ENCODE measurements at places on chromosomes 2 and 18. TPM values are rescaled to one million over a fixed set of nuclear protein-coding genes. Genes with fewer than 3 reads are reported as not detected.
A peak's percentile ranks its signal among the peaks of the same experiment; 100 is the strongest.

DNA sequence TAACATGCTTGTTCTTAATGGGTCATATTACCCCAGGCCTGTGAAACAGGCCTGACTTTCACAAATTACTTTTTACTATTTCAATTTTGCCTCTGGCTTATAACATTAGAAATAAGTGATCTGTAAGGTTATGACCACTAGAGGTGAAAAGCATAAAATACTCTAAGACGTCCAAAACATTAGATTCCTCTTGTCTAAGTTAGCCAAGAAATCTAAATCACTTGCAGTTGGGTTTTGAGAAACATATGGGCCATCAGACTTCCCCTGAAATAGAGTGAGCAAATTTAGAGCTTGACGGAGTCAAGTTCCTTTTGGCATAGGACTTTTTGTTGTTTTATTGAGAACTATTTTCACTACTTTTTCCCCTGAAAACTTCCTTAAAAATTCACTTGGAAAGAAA, 32.7 kb upstream of the RIT2 start:
- no peaks in the 10 kb centered on the region for H3K4me1 ChIP-seq
- DNase-seq: no peak
- no peak overlapping the region for H3K4me3 ChIP-seq
- H3K36me3 ChIP-seq: no peaks in the 10 kb centered on the region
- H3K27me3 ChIP-seq: no peaks in the 10 kb centered on the region

- no peak for DNase-seq
- H3K4me1 ChIP-seq: no peaks in the 10 kb centered on the region
- no peak overlapping the region for H3K4me3 ChIP-seq
- H3K27me3 ChIP-seq: no peaks in the 10 kb centered on the region
- H3K27ac ChIP-seq: no peak overlapping the region
- no peaks in the 10 kb centered on the region for H3K36me3 ChIP-seq
These were observed 643.1 kb downstream of the SLC4A3 start for GRCh38 chr2:220270481-220271070.

- no peaks in the 10 kb centered on the region for H3K27me3 ChIP-seq
- no peak overlapping the region for H3K27ac ChIP-seq
- H3K36me3 ChIP-seq: no peaks in the 10 kb centered on the region
- no peak overlapping the region for H3K4me3 ChIP-seq
These were observed 24.2 kb downstream of the PSMD14 start for GRCh38 chr2:161332371-161332967.

DNA sequence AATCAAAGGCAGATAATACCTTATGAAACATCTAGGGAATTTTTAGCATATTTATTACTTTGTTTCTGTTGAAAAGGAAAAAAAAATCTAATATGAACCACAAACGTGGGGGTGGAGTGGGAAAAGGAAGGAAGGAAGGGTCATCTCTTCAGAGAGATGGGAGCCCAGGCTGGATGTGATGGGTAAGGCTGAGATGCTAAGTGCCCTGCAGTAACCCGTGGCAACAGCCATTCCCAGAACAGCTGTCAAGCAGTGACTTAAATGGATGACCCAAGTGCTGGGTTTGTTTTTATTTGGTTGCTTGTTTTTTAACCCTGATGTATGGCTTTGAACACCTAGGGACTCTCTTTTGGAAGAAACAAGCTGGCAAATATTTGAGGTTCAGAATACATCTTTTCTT, 50.7 kb upstream of the KLF7 start:
- H3K27ac ChIP-seq: no peak overlapping the region
- no peak overlapping the region for H3K4me3 ChIP-seq
- no peaks in the 10 kb centered on the region for H3K4me1 ChIP-seq
- H3K27me3 ChIP-seq: no peaks in the 10 kb centered on the region

The ANKRD44 gene
- total RNA-seq: 6.3 TPM

The LRP2 gene
- not detected for total RNA-seq

The UGT1A1 gene
- total RNA-seq: not detected

DNA sequence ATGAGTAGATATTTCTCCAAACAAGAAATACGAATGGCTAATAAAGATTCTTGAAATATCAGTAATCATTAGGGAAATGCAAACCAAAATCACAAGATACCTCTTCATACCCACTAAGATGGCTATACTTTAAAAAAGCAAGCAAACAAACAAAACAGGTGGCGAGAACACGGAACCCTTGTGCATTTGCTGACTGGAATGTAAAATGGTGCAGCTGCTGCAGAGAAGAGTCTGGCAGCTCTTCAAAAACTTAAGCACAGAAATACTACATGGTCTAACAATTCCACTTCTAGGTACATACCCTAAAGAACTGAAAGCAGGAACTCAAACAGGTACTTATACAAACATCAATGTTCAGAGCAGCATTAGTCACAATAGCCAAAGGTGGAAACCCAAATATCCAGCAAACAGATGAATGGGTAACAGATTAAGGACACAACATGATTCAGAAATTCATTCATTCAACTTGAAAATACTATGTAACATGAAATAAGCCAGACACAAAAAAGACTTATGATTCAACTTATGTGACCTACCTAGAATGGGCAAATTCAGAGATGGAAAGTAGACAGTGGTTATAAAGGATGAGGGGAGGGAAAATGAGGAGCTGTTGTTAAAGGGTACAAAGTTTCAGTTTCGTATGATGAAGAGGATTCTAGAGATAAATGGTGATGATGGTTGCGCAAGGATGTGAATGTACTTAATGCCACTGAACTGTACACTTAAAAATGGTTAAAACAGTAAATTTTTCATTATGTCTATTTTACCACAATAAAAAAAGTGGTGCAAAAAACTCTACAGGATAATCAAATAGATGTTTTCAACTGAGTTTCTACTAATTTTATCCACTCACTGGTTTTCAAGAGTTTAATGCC, 26.9 kb upstream of the GPR75 start:
- H3K27ac ChIP-seq: no peak overlapping the region
- no peak overlapping the region for H3K4me3 ChIP-seq
- no peak for DNase-seq

GRCh38 chr2:216621292-216621691, 11.9 kb upstream of the IGFBP2 start:
- DNase-seq: no peak
- no peaks in the 10 kb centered on the region for H3K27me3 ChIP-seq
- H3K27ac ChIP-seq: no peak overlapping the region
- H3K36me3 ChIP-seq: no peaks in the 10 kb centered on the region

The SP110 gene
- 6.1 TPM for total RNA-seq

- no peak overlapping the region for H3K4me3 ChIP-seq
- H3K27ac ChIP-seq: no peak overlapping the region
- no peak for DNase-seq
- H3K36me3 ChIP-seq: no peaks in the 10 kb centered on the region
These were observed 332.0 kb downstream of the SLC4A3 start for GRCh38 chr2:219959471-219959870.

- H3K27me3 ChIP-seq: no peaks in the 10 kb centered on the region
- H3K4me3 ChIP-seq: no peak overlapping the region
- no peaks in the 10 kb centered on the region for H3K36me3 ChIP-seq
- no peak overlapping the region for H3K27ac ChIP-seq
These were observed 687.4 kb upstream of the ID2 start for GRCh38 chr2:7994397-7994951.

DNA sequence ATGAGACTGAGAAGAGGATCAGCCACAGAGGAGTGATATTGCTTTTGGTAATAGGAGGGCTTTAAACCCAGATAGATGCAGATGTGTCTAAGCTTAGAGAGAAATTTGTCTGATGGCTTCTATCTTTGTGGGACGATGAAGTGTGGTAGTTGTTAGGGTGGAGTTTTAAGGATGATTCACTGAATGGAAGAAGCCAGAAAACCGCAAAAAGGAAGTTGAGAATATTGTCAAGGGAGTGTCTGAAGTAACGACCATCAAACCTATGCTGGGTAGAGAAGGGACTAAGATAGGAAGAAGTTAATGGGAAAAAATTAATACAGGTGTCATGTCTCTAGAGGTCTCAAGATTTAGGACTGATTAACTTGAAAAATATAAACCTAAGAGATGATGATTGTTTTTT, 195.6 kb upstream of the MC4R start:
- no peaks in the 10 kb centered on the region for H3K36me3 ChIP-seq
- H3K4me1 ChIP-seq: no peaks in the 10 kb centered on the region
- no peak for DNase-seq
- no peak overlapping the region for H3K27ac ChIP-seq
- H3K27me3 ChIP-seq: no peaks in the 10 kb centered on the region
- H3K4me3 ChIP-seq: no peak overlapping the region

- H3K36me3 ChIP-seq: no peaks in the 10 kb centered on the region
- H3K4me1 ChIP-seq: no peaks in the 10 kb centered on the region
- H3K27ac ChIP-seq: no peak overlapping the region
- H3K27me3 ChIP-seq: no peaks in the 10 kb centered on the region
These were observed 6.5 kb downstream of the CLHC1 start for GRCh38 chr2:55225481-55226020.

The GKN2 gene
- total RNA-seq: not detected

DNA sequence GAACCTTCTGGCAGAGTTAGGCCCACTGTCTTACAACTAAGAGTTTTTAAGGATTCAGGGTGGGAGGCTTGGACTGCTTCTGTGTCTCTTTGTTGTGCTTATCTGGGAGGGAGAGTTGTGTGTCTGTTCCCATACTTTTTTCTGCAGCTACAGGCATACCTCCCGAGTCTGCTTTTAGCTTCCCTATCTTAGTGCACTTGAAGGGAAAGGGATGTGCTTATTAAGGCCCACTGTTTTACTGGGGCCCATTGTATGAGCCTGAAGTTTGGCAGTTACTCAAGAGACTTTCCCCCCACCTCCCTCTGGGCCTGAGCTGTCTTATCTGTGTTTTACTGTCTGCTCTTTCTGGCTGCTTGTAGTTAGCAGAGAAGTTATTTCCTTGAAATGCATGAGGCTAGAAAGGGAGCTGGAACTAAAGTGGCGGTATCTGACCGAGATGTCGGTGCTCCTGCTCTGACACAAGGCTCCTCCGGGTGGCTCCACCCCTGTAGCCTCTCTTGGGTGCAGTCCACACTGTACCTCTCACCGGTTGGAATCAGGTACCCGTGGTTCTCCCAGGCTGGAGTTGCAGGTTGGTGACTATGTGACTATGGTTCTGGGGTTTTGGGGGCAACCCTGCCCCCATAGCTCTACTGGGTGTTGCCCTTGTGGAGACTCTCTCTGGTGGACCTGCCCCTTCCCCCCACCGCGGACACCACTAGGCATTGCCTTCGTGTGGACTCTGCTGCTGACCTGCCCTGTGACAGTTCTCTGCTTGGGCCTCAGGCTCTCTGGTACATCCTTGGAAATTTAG, 12.9 kb downstream of the UBR3 start:
- H3K27me3 ChIP-seq: no peaks in the 10 kb centered on the region
- peak overlapping the region; percentile 77 for H3K27ac ChIP-seq
- H3K4me3 ChIP-seq: no peak overlapping the region
- H3K36me3 ChIP-seq: no peaks in the 10 kb centered on the region
- peaks cover 66% of the 10 kb centered on the region for H3K4me1 ChIP-seq

- no peaks in the 10 kb centered on the region for H3K36me3 ChIP-seq
- H3K27ac ChIP-seq: no peak overlapping the region
- DNase-seq: no peak
- H3K4me3 ChIP-seq: no peak overlapping the region
These were observed 520.8 kb downstream of the PARD3B start for GRCh38 chr2:205066081-205066480.

The ZNF385B gene
- 24.9 TPM for total RNA-seq

DNA sequence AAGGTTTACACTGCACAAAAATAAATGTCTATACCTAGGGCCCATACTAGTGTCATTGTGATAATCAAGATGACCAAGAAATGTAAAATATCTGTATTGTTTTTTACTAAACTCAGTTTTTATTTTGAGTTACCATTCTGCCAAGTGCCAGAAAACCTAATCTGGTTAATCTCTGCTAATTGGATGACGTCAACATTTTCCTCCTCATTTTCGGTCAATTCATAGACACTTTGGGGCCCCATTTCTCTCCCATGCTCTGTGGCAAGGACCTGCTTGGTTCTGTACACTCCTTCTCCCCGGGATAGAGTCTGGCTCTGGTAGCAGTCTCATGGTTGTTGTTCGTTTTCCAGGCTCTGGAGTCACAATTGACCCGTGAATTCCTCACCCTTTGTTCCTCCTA, 186.5 kb upstream of the TCF4 start:
- DNase-seq: no peak
- no peaks in the 10 kb centered on the region for H3K27me3 ChIP-seq
- H3K36me3 ChIP-seq: no peaks in the 10 kb centered on the region
- peaks cover 10% of the 10 kb centered on the region for H3K4me1 ChIP-seq
- no peak overlapping the region for H3K4me3 ChIP-seq

The RGPD3 gene
- total RNA-seq: not detected

The POMC gene
- total RNA-seq: 3.1 TPM

GRCh38 chr2:54024576-54024975, 53.8 kb upstream of the PSME4 start:
- peaks cover 10% of the 10 kb centered on the region for H3K4me1 ChIP-seq
- no peak for DNase-seq
- H3K4me3 ChIP-seq: no peak overlapping the region
- H3K27me3 ChIP-seq: no peaks in the 10 kb centered on the region

DNA sequence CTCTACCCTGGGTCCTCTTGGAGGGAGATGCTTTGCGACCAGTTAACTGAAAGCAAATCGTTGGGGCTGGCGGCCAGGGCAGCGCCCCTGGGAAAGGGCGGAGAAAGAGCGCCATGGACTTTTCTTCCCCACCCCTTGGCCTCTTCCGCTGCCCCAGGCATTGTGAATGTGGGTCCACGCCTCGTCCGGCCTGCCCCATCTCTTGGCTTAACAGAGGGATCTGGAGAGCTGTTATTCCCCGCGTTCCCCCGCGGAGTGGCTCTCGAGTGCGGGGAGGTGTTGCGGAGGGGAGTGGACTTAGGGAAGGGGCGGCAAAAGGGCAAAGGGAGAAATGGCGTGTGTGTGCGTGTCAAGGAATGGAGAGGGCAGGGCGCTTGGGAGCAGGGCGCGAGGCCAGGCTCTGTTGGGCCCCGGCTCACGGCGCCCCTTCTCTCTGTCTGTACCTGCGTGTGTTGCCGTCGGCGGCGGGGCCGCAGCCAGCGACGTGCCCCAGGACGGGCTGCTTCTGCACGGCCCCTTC, 6.6 kb downstream of the EMX1 start:
- no peak for DNase-seq
- no peaks in the 10 kb centered on the region for H3K36me3 ChIP-seq
- H3K4me1 ChIP-seq: no peaks in the 10 kb centered on the region

- no peak overlapping the region for H3K4me3 ChIP-seq
- no peak for DNase-seq
- no peak overlapping the region for H3K27ac ChIP-seq
- H3K27me3 ChIP-seq: no peaks in the 10 kb centered on the region
- H3K36me3 ChIP-seq: no peaks in the 10 kb centered on the region
These were observed 238.8 kb downstream of the IKZF2 start for GRCh38 chr2:212912445-212913103.

The CAPN14 gene
- not detected for total RNA-seq

The OSBPL1A gene
- total RNA-seq: 87.9 TPM

- H3K27ac ChIP-seq: no peak overlapping the region
- H3K4me1 ChIP-seq: no peaks in the 10 kb centered on the region
- no peak for DNase-seq
- no peaks in the 10 kb centered on the region for H3K36me3 ChIP-seq
- H3K27me3 ChIP-seq: peaks cover 22% of the 10 kb centered on the region
These were observed 75.0 kb downstream of the KCNG2 start for GRCh38 chr18:79872527-79873444.

DNA sequence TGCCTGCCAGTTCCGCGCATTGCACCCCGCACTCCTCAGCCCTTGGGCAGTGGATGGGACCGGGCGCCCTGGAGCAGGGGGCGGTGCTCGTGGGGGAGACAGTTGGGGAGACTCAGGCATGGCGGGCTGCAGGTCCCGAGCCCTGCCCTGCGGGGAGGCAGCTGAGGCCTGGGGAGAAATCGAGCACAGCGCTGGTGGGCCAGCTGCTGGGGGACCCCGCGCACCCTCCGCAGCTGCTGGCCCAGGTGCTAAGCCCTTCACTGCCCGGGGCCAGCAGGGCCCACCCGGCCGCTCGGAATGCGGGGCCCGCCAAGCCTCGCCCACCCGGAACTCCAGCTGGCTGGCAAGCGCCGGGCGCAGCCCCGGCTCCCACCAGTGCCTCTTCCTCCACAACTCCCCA, 488.8 kb upstream of the CHST9 start:
- no peaks in the 10 kb centered on the region for H3K4me1 ChIP-seq
- H3K27ac ChIP-seq: no peak overlapping the region
- no peak overlapping the region for H3K4me3 ChIP-seq
- H3K27me3 ChIP-seq: no peaks in the 10 kb centered on the region
- no peaks in the 10 kb centered on the region for H3K36me3 ChIP-seq

Data from gastrocnemius medialis (tissue), 4 donors.